ENCODE measurements at places on chromosomes 5 and 9.

DNA sequence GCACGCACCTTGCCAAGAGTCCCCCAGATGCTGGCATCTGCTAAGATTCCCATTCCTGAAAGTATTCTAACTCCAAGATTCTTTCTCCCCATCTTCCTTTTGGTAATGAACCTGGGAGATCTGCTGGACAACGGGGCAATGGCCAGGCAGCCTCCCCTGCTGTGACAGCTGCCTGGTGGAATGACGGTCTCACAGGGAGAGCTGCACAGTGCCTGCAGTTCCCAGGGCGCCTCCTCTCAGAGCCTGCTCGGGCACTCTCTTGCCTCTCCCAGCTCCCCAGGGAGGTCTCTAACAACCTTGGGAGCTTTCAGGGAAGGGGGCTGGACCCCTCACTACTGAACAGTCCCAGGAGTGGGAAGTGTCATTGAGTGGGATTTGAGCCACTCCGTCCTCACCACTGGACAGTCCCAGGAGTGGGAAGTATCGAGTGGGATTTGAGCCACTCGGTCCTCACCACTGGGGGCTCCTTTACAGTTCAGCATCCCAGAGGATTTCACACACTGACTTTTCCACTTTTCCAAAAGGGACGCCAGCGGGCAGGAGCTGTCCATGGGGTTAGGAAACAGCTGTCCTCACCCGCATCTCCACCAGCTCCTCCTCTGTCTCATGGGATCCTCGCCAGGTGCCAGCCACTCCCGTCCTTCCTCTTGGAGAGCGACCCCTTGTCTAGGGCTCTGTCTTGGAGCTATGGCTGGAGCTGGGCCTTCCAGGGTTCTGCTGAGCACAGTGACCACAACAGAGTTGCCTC, 65.7 kb downstream of the ADAMTS2 start:
- no peak for DNase-seq

DNA sequence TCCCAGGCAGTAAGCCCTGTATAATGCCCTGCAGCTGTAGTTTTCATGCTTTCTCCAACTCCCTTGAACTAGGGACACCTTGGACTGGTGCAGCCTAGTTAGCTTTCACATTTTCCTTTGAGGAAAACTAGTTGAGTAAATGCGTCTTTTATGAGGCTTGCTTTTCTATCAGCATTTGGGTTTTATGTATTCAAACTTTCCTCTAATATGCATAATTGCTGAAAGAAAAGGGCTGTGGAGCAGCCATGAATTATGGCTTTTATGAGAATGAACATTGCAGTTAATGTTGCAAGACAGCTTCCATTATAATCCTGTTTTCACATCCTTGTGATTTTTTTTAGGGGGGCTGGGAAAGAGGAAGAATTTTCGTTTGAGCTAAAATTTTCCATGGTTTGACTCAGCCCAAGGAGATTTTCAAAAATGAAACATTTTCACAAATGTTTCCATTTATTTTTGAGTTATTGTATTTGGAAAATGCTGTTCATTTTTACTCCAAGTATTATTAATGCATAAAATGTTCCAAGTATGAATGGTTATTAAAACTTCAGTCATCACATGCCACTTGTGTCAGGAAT, 57.9 kb upstream of the PPP3R2 start:
- no peak for DNase-seq

- DNase-seq, result no peak
These were observed 362.7 kb upstream of the ADAMTS16 start for GRCh38 chr5:4777435-4777834.

DNA sequence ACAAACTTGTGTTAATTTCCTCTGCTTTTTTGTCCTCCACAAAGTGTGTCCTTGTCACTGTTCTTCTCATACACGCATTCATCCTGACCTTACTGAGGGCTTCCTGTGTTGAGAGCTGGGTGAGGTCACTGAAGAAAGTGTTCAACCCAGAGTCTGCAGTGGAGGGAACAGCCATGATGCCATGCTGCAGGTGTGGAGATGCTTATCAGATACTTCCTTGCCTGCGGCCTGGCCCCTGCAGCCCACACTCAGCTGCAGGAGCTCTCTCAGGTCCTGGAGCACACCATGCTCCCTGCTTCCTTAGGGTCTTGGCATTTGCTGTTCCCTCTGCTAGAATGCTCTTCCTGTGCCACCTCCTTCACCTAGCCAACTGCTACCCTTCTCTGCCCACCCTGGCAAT, 108.1 kb upstream of the SPRY4 start:
- DNase-seq, result no peak

DNA sequence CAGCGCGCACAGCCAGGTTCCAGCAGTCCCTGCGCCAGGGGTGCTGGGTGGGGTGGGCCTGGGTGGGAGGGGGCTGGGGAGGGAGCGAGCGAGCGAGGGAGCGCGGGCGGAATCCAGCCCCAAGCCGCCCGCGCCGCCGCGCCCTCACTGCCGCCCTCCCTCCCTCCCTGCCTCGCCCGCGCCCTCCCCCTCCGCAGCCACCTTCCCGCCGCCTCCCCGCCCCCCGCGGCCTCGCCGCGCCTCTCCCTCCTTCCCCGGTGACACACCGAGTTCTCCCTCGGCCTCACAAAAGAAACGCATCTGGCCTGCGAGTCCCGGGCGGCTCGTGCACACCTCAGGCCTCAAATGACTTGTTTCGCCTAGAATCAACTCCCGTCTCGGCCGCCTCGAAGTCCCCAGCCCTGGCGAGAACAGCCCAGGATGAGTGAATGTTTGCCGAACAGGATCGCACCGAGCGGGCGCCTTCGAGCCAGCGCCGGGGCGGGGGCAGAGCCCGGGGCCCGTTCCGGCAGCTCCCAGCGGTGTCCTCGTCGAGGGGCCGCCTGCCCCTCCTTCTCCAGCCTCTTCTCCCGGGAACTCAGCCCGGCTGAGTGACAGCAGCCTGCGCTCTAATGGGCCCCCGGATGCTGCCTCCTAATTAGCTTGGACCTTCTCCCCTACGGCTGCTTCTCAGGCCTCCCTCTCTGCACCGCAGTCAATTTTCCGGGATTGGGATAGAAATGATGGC, 371 bp upstream of the PITX1 start:
- DNase-seq, result no peak

DNA sequence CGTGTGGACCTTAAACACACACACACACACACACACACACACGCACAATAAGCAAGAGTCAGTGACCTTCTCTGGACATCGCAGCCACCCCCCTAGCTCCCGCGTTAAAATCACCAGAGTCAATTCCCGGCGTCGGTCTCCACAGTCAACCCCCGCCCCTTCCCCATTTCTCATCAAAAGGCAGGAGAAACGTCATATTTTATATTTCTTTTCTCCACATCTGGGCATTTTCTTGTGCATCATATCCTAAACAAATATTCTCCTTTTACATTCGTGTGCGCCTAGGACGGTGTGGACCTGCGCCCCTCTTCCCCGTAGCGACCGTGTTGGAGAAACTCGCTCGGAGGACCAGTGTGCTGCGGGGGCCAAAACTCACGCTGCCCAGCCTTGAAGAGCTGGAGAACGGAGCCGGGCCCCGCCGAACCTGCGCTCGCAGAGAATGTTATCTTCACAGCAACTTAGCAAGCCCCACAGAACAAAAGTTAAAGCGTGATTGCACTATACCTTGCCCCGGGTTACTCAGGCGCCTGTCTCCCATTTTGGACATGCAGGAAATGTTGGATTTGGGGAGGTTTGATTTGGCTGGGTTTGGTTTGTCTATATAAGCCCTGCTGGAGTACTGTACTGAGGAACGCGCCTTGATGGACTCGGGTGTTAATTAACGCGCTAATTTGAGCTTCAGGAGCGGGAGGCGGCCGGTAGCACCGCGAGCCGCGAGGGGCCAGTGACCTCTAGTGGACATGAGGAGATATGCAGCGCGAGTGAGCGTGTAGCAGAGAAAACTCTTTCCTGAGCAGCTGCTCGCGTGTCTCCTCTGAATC, 192.4 kb downstream of the MEF2C start:
- DNase-seq, result no peak

- DNase-seq, result no peak
These were observed 22.4 kb downstream of the CXXC5 start for GRCh38 chr5:139670369-139671095.

DNA sequence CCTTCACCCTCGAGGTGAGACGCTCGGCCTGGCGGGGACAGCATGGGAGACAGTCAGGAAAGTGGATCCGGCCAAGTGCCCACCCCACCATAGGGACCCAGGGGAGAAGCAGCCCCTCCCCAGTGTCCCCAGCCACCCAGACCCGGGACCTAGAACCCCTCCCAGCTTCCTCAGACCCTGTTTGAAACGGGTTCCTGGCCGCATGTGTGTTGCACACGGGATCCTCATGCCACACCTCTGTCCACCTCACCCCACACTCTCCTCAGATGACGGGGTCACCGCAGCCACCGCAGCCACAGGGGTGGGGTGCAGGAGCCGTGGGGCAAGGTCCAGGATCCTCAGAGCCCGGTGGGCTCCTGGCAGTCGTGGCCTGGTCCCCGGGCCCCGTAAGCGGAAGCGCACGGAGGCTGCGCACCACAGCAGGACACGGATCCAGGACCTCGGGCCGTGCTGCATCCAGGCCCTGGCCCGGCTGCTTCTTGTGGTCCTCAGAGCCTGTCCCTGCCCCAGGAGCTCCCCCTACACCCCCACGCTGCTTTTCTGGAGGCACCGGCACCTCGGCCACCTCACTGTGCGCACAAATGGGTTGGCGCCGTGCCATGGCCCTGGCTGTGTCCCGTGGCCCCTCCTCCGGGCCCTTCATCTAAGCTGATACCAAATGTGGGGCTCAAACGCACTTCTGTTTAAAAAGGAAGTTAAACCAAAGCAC, 15.3 kb downstream of the TERT start:
- DNase-seq, result no peak

- no peak for DNase-seq
These were observed 172.6 kb upstream of the S1PR3 start for GRCh38 chr9:88818495-88819201.

GRCh38 chr5:136732751-136733150, 367.4 kb upstream of the TRPC7 start:
- DNase-seq, result no peak

- no peak for DNase-seq
These were observed 95.4 kb upstream of the MINAR2 start for GRCh38 chr5:129652349-129653056.

DNA sequence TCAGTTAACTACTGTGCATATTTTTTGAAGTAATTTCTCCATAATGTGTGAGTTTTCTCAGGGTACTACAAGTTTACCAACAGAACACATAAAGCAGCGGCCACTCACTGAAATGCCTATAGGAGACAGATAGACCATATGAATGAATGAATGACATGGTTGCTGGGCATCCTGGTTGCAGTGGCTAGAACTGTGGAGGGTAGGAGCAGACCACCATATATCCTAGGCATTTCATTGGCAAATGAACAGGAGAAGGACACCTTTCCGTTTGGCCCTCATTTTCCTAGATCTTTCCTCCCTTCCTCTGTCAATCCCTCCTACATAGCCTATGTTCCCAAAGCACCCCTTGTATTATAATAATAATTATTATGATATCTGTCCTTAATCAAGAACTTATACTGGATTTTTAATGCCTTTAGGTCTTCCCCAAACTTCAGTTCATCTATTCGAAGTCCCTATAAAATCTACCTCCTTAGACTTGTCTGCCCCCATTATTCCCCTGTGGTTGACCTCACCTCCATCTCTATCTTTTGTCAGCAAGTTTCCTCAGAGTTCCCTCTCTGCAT, 472.2 kb downstream of the RAB3C start:
- DNase-seq, result no peak

GRCh38 chr5:13613621-13614020, 330.9 kb downstream of the DNAH5 start:
- no peak for DNase-seq

- no peak for DNase-seq
These were observed 5.1 kb upstream of the PHYKPL start for GRCh38 chr5:178237431-178238312.

- no peak for DNase-seq
These were observed 39.9 kb downstream of the DUSP1 start for GRCh38 chr5:172730981-172731679.

GRCh38 chr9:87567571-87567970, 69.9 kb downstream of the DAPK1 start:
- no peak for DNase-seq

DNA sequence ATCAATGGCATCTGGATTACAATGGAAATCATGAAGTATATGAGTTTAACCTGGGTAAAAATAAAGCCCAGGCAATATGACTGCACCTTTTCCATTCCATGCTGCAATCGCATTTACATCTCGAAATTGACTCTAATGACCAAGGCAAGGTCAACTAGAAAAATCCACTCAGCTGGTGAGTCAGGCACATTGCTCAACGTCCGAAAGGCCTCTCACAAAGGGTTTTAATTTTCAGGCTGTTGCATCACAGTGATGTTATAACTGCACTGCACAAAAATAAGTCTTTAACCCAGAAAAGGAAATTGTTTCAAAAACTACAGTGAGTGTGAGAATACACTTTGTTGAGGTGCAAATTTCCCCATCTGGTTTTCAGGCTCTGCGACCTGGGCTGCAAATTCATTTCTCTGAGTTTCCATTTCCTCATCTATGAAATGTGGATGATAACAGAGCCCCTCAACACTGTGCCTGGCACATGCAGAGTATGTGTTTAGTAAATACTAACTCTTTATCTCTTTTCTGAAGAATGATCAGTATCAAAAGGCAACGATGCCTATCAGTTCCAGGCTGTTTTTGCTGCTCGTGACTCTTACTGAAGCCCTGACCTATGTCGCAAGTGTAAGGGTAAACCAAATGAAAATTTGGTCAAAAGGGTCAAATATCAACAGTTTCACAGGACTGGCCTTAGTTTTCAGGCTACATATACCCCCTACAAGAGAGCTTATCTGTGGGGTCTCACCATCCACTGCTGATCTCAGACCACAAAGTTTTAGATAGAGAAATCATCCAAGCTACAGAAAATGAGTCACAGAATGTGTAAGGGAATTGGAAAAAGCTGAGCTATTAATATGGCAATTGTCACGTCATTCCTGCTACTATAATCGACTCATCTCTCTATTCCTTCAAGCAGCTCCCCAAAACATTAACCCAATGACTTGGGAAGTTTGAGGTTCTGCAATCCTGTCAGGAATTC, 4.1 kb downstream of the NFIL3 start:
- DNase-seq, result no peak

- no peak for DNase-seq
These were observed 333.7 kb downstream of the ELAVL2 start for GRCh38 chr9:23492126-23493002.

GRCh38 chr5:174292348-174292747, 246.8 kb downstream of the NSG2 start:
- no peak for DNase-seq

DNA sequence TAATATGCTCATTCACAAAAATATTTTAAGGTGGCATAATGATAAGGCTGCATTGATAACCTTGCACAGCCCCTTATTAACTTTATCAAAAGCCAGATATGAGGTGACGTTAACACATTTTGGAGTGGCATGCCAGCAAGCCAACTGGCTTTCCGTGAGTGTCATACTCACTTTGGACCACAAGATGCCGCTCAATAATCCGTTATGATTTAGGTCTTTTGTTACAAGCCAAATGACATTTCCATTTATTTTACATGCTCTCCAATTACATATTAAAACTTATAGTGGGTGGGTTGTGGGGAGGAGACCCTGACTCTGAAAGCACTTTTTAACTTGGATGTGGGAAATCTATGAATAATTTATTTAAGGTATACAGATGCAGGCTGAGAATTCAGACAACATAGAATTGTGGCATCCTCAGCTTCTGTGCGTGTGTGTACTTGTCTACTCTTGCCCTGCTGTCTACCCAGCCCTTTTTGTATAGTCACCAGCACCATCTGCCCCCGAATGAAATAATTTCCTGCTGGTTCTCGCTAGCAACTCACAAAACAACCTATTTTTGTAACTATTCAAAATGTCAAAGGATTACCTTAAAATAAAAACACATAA, 305.1 kb downstream of the PSAT1 start:
- no peak for DNase-seq

All from esophagus squamous epithelium (tissue), 5 donors.